ENCODE measurements at places on chromosomes 2 and 18.

DNA sequence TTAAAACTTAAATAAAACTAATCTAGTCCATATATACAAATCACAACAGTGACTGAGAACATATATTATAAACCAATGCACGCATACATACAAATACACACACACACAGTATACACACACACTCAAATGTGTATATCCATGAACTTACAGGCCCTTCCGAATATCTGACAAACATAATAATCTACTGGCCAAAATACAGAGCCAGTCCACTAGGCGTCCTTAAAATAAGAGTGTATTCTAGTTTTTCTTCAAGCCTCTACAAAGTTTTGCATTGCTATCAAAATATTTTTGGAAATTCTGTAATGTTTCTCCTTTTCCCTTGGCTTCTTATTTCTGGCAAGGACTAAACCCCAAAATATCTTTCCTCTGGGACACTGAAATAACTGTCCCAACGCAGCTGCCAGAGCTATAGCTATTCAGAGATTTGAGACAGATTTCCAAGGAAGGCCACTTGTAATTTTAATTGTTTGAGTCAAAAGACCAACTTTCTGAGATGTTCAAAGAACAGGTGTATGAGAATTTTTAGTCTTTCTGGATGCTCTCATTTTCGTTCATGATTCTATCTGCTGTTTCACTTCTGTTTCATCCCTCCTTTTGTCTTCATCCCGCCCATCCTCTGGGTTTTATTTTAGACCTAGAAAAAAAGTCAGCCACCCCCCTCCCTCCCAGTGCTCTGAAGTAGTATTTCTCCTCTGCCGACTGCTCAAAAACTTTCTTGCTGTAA is 24.1 kb upstream of the SP3 start:
- no peak for DNase-seq

DNA sequence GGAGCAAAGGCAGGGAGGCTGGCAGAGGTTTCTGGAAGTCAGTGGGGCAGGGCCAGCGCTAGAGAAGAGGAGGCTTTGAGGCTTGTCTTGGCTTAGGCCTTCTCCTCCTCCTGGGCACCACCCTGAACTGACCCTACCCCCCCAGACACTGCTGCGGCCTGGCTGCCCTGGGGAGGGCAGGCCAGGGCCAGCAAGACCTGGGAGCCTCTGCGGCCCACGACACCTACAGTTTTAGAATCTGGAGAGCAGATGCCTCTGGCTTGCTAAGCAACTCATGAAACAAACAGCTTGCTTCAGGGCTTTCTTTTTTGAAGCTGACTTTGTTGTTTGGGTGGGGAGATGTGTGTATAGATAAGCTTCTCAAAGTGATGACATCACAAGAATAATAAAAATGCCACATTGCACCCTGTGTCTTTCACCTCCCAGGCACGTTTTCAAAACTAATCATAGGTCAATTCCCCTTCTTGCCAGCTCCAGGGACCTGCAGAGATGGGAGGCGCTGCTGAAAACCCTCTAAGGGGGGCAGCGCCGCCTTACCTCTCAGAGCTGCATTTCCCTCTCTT is 46.2 kb upstream of the SMAD7 start:
- peak; percentile 29 for DNase-seq

GRCh38 chr2:209986415-209986814 is 16.0 kb upstream of the RPE start:
- DNase-seq: no peak

DNA sequence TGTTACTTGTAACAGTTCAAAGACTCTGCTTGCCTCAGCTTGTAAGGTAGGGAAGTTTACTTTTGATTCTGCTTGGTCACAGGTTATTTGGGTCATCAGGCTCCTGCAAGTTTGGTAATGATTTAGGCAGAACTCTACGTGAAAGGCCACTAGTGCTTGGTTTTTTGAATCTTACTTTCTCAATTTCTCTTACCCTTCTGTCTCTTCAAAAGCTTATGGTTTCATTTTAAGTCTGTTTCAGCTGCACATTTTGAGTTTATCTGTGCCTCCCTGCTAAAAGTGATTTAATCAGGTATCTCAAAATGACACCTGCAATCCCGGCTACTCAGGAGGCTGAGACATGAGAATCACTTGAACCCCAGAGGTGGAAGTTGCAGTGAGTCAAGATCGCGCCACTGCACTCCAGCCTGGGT is 26.3 kb upstream of the MOCOS start:
- no peak for DNase-seq

DNA sequence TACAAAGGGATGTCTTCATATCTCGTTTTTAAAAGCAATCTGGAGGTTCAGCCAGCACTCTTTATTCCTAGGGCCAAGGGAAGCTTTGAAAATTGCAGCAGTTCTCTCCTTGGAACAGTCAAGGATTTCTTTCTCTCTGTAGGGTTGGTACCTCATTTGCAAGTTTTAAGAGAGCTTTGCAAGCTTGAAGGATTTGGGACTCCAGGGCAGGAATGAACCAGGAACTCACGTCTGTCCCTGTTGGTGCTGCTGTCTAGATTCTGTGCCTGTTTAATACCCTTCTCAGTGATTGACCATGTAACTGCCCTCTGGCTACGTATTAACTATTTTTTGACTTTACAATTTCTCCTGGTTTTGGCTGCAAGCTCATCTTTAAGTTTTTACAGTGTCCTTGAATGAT is 262.5 kb upstream of the ST6GAL2 start:
- DNase-seq: no peak

DNA sequence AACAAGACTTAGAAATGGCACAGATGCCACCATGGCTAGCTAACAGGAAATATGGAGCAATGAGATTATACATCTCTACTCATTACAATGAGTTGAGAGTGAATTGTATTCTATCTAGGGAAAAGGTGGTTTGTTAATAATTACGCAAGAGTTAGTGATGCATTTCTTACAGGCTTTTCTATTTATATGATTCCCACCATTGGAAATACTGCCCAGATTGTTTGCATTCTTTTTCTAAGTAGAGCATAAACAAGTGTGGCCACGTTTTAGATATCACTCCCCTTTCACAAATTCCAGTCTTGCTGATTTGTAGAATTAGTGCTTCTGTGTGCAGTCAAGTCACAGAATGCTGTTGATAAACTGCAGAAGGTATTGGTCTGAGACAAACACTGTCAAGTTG is 56.6 kb downstream of the ZNF804A start:
- no peak for DNase-seq

- no peak for DNase-seq
These were observed 101.1 kb upstream of the LPIN2 start for GRCh38 chr18:3114026-3114425.

- no peak for DNase-seq
These were observed 99.6 kb downstream of the KCTD1 start for GRCh38 chr18:26448714-26449159.

GRCh38 chr2:240793313-240794177 is 26.5 kb downstream of the KIF1A start:
- DNase-seq: no peak

DNA sequence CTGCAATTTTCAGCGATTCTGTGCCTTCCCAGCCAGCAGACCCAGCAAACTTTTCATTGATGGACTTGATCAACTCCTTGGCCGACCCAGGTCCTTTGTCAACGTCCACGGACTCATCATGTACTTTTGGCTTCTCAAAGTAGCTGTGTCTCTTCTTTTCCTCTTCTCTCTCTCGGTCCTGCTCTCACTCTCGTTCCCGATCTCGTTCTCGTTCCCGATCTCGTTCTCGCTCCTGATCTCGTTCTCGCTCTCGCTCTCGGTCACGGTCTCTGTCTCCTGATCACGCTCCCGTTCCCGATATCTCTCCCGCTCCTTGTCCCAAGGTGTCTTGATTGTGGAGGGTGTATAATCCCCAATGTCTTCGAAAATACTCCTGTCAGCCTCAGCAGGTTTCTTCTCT is 219.5 kb upstream of the FANCL start:
- no peak for DNase-seq

DNA sequence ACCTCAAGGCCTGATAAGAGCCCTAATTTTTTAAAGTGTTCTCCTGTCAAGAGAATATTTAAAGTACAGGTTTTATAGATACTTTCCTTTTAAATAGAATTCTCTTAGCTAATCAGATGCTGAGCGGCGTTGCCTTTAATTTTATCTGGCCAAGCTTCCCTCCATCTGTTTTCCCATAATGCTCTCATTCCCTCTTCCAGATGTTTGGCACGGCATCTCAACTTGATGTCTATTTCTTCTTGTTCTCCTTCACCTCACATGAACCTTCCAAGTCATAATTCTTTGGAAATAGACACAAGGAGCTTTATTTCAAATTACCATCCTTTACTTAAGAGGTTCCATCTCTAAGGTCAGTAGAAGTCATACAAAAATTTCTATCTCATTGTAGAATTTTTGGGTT is 76.1 kb upstream of the CPO start:
- DNase-seq: no peak

- DNase-seq: no peak
These were observed 116.8 kb downstream of the MSH2 start for GRCh38 chr2:47519604-47520301.

DNA sequence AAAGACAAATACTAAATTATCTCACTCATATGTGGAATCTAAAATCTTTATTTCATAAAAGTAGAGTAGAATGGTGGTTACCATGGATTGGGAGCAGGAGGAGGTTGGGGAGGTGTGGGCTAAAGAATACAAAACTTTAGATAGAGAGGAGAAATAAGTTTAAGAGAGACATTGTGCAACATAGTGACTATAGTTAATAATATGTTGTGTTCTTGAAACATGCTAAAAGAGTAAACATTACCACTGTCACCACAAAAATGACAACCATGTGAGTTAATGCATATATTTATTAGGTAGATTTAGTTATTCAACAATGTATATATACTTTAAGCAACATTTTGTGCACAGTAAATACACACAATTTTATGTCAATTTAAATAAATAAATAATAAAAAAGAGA is 128.5 kb upstream of the COL3A1 start:
- no peak for DNase-seq

DNA sequence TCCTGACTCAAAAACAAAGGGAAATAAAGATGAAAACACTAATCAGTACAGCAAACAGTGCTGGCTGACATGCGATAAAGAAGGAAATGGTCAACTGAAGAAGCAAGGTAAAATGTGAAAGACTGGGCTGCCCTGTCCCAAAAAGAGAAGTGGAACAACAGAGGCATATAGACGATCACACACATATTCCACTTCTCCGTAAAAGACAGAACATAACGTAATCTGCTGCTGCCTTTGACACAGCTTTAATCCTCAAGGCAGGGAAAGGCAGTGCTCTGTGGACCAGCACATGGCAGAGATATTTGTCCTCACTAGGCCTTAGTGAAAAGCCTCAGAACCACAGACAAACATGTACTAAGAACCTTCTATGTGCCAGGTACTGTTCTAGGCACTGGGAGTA is 24.3 kb upstream of the REL start:
- DNase-seq: no peak

- no peak for DNase-seq
These were observed 142.2 kb downstream of the SP3 start for GRCh38 chr2:173822889-173823542.

GRCh38 chr2:107932979-107933378 is 53.3 kb upstream of the SLC5A7 start:
- no peak for DNase-seq

- DNase-seq: no peak
These were observed 2.0 kb downstream of the RAPH1 start for GRCh38 chr2:203532957-203533658.

DNA sequence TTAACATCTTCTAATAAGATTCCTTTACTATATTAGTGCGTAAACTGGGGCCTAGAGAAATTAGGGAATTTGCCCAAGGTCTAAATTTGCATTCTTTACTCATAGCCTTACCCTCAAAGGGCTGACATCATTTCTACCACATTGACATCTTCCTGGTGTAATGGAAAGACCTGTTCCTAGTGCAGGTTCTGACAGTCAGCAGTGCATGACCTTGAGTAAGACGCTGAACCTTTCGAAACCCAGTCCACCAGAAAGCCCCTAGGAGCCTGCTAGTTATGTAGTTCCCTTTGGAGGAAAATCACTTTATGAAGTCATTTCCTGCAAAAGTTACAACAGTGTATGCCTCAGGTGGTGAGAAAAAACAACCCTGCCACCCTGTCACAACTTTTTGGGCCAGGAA is 388.3 kb downstream of the TNS1 start:
- no peak for DNase-seq

- DNase-seq: no peak
These were observed 87.4 kb downstream of the GAREM1 start for GRCh38 chr18:32383050-32383819.

DNA sequence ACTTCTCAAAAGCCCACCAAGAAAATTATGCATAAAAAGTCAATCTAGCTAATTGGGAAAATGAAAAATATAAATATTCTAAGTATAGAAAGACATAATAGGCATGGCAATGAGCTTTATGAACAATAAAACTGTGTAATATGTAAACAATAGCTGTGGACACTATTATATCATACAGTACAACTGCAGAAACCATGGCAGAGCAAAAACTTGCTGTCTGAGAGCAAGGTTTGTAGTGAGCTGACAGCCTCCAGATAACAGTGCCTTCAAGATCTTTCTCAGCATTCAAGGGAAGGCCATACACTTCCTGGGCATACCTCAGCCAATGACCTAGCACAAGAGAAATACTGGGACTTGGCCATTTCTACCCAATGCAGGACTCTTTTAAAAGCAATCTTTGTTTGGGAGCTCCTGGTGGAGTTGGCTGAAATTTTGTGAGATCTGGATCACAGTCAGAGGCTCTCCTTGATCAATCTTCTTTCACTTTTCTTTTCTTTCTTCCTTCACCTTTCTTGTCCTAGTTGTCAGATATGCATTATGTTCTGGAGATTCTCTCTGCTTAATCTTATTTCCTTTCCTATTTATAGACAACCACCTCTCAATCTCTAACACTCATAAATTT is 427.2 kb upstream of the UBE2E3 start:
- DNase-seq: no peak

DNA sequence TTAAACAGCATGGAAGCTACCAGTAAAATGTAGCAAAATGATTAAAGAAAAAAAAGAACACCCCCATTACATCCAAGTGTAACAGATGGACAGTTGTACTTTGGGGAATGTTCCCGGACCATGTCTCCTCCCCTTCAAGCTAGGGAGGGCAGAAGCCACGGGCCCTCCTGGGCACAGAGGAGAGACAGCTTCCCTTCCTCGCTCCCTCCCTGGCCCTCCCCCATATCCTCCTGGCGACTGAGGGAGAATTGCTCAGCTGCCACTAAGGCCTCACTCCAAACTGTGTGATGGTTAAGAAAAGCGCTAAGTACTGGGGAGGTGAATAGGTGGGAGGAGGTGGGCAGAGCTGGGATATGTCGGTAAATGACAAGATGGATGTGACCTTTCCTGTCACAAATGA is 358.0 kb downstream of the HRH4 start:
- no peak for DNase-seq

All from DND-41 (cell line).